ENCODE measurements at places on chromosomes 13 and 19. TPM values are rescaled to one million over a fixed set of nuclear protein-coding genes. Genes with fewer than 3 reads are reported as not detected.

Gene TRPC4
- not detected for total RNA-seq

Gene TEX26
- total RNA-seq = not detected

Gene KCNC3
- total RNA-seq = 10.6 TPM

Gene ATP8B3
- total RNA-seq = 2.5 TPM

Gene BEST2
- not detected for total RNA-seq

Gene GARIN5A
- 5.2 TPM for total RNA-seq

Gene DDX49
- total RNA-seq = 51.4 TPM

Gene APOE
- 65.9 TPM for total RNA-seq

Gene INAFM1
- total RNA-seq = 65.0 TPM

Gene ADAMTS10
- 87.6 TPM for total RNA-seq

Gene CLDN10
- total RNA-seq = 8.3 TPM

Gene MBD3L2
- 1.5 TPM for total RNA-seq

Gene SLC25A15
- 7.3 TPM for total RNA-seq

Gene SHISA7
- total RNA-seq = 3.2 TPM

Gene CALR3
- total RNA-seq = not detected

Gene RELB
- 1.2 TPM for total RNA-seq

Gene IZUMO4
- total RNA-seq = 10.6 TPM

Gene ATXN8OS
- total RNA-seq = not detected

GRCh38 chr19:3289971-3290569 is 65.6 kb downstream of the CELF5 start:
- no peak for DNase-seq

DNA sequence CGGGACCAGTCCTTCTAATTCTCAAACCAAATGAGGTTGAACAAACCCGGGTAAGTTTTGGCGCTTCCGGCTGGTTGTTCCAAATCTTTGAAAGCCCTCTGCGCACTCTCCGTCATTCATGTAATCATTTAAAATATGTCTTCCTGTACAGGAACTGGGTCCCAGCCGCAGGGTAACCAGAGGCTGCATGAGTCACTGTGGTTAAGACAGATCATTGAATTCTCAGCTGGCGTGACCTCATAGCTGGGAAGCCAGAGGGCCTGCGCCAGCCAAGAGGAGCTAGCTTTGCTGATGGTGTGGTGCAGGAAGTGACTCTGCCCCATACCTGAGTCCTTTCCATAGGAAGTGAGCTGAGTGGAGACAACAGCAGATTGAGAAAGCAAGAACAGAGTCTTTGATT is 135.2 kb downstream of the TSHZ3 start:
- no peak for DNase-seq

- DNase-seq = no peak
Observed at GRCh38 chr19:47075941-47076340, 27.5 kb upstream of the TMEM160 start.

GRCh38 chr13:36915896-36916640 is 4.0 kb downstream of the SMAD9 start:
- DNase-seq = no peak

DNA sequence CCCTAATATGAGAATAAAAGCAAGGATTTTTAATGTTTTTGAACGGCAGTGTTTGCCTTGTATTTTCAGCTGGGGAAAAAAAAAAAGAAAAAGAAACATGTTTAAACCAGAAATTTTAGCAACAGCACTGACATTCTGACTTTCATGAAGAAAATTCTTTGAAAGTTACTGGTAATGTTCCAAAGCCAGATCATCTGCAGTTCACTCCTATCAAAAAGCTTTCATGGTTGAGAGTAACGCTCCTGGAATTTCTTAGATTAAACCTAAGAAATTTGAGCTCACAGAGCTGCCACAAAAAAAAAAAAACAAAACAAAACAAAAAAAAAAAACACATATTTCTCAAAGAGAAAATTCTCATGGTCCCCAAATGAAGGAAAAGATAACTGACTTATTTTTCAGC is 1106.7 kb downstream of the EFNB2 start:
- no peak for DNase-seq

DNA sequence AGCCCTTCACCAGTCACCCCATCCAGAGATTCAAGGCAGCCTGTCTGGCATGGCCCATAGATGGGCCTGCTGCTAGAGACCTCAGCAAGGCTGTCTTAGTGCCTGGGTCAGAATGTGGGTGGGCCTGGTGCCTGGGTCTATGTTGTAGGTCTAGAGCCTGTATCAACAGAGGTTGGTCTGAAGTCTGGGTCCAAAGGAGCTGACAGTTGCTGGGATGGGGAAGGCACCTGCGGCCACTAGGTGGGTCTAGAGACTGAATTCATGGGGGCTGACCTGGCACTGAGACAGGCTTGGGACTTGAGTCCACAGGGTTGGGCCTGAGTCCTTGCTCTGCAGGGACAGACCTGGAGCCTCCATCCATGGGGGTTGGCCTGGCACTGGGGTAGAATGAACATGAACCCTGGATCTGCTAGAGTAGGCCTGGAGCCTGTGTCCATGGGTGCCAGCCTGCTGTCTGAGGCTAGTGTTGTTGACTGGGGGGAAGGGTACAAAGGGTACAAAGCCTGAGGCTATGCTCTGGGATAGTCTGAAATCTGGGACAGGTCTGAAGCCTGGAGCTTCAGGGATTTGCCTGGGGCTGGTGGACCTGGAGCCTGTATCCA is 516.8 kb downstream of the OLFM4 start:
- no peak for DNase-seq

- DNase-seq = no peak
Observed at GRCh38 chr19:6458695-6459261, 814 bp downstream of the SLC25A23 start.

- no peak for DNase-seq
Observed at GRCh38 chr13:62837895-62838294, 1422.2 kb upstream of the PCDH20 start.

DNA sequence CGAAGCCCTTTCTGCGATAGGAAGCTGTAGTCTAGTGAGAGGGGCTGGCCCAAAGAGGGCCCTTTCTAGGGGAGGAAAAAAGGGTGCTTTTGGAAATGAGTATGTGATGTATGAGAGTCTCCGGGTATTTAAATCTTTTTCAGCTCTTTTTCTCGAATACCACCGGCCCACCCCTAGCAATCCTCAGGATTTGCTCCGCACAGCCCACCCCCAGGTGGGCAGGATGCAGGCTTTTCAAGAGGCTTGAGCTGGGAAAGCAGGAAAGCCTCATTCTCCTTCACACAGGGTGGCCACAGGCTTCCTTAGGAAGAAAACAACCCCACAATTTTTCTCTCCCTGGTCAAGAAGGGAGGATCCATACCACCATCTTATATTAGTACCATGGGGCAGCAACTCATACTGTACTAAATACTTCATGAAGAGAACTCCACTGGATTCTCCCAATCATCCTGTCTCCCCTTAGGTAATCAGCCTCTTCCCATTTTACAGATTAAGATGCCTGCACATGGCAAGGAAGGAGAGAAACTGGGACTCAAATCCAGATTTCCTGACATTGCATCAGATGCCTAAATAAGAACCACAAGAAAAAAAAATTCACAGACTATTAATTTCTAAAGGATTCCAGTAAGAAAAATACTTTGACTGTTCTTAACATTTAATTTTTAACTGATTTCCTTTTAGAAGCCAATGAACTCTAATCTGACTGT is 84.4 kb downstream of the STK24 start:
- DNase-seq = no peak

DNA sequence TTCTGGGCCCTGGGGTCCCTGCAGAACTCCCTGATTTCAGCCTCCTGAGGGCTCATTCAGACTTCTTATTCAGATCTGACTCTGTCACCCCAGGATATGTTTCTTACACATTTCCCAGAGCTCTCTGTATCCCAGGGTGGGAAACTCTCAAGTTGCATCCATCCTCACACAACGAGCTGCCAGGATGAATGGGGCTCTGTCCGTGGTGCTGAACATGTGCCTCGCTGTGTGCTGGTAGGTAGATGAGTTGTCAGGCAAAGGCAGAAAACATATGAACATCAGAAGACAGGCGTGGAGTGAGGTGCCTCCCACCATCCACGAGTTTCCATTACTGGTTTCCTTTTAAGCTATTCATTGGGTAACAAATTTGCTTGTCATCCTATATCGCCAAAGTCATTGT is 11.4 kb upstream of the IGFL1 start:
- no peak for DNase-seq

GRCh38 chr13:45332831-45333219 is 8.2 kb downstream of the TPT1 start:
- no peak for DNase-seq

- no peak for DNase-seq
Observed at GRCh38 chr19:29489172-29489951, 36.4 kb upstream of the VSTM2B start.

- no peak for DNase-seq
Observed at GRCh38 chr13:63336549-63336948, 1920.9 kb upstream of the PCDH20 start.

GRCh38 chr19:5951338-5951861 is 26.5 kb downstream of the RANBP3 start:
- no peak for DNase-seq

DNA sequence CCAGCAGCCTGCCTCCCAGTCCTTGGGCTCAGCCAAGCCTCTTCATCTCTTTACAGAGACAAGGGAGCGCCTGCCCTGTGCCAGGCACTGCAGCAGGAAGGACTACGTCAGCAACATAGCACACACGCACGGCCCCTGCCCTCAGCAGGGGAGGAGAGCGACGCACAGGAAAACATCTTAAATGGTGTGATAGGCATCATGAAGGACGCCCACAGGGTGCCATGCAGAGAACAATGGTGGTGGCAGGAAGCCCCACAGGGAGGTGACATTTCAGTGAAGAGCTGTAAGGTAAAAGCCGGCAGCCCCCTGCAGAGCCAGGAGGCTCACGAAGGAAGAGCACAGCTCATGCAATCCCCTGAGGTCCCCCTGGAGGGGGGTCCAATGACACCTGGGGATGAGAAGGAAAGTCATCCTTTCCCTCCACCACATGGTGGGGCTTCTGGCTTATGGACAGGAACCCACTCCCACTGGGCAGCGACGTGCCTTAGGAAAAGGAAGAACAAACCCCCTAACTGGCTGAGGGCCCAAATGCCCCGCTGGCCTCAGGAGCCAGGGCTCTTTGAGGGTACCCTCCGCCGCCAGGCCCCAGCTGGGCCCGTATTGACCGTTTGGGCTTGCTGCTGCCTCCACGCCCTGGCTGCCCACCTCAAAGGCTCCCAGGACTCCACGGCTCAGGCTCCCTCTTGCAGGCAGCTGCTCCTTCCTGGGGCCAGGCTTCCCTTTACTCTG is 37.3 kb upstream of the C13orf42 start:
- peak; percentile 24 for DNase-seq

GRCh38 chr19:49224879-49225278 is 67.3 kb downstream of the TRPM4 start:
- DNase-seq = peak; percentile 76

- no peak for DNase-seq
Observed at GRCh38 chr19:39934584-39935363, at the start of gene FCGBP. FCGBP (minus strand) TSS chr19:39934634.

DNA sequence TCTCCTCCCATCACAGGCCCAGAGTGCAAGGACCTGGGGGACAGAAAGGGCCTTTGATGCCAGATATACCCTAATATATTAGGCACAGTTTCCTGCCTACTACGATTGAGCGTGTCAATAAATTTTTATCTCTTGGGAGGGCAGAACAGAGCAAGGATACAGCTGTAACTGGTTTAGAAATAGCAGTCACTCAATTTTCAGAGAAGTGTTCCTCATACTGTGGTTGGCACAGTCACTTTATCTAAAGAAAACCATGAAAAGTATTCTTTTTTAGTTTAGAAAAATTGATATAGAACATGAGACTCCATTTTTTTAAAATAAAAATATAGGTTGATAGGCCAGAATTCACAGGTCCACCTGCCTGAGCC is 460 bp upstream of the ZNF155 start:
- DNase-seq = no peak
